Upper lobe of left lung (tissue), 6 donors: ENCODE measurements at places on chromosomes 3 and 15. TPM values are rescaled to one million over a fixed set of nuclear protein-coding genes. Genes with fewer than 3 reads are reported as not detected.

Gene CCR3
- total RNA-seq, result not detected

- no peaks in the 10 kb centered on the region for H3K36me3 ChIP-seq
- no peak for DNase-seq
- H3K4me3 ChIP-seq, result no peak overlapping the region
Measured at GRCh38 chr3:43748179-43748578, 57.4 kb downstream of the ABHD5 start.

DNA sequence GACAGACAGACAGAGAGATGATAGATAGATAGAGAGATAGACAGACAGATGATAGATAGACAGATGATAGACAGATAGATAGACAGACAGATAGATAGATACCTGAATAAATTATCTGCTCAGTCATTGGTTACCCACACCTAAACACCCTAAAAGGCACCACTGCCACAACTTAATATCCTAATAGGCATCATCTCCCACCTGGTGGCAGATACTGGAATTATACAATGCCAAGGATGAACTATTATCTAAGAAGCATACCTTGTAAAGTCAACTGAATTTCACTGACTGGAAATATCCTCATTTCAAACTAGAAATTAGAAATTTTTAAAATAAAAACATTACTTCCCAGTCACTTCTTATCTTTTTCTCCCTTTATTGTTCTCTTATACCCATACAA, 19.4 kb upstream of the ATP8B4 start:
- peaks cover 7% of the 10 kb centered on the region for H3K4me1 ChIP-seq
- H3K27ac ChIP-seq, result no peak overlapping the region
- no peaks in the 10 kb centered on the region for H3K27me3 ChIP-seq
- no peak overlapping the region for H3K4me3 ChIP-seq
- no peak for DNase-seq
- no peaks in the 10 kb centered on the region for H3K36me3 ChIP-seq

- H3K27me3 ChIP-seq, result no peaks in the 10 kb centered on the region
- peak overlapping the region; percentile 77 for H3K4me3 ChIP-seq
- H3K36me3 ChIP-seq, result peaks cover 3% of the 10 kb centered on the region
- peaks cover 80% of the 10 kb centered on the region for H3K4me1 ChIP-seq
- DNase-seq, result peak; percentile 86
- H3K27ac ChIP-seq, result peak overlapping the region; percentile 92
Measured at GRCh38 chr15:73991260-73991659, 835 bp downstream of the STOML1 start.

- no peaks in the 10 kb centered on the region for H3K36me3 ChIP-seq
- no peak for DNase-seq
- H3K27me3 ChIP-seq, result no peaks in the 10 kb centered on the region
- peak overlapping the region; percentile 79 for H3K4me3 ChIP-seq
Measured at GRCh38 chr3:132662212-132662611, 2.1 kb downstream of the UBA5 start.

GRCh38 chr3:11405323-11405722, 133.1 kb downstream of the ATG7 start:
- no peaks in the 10 kb centered on the region for H3K27me3 ChIP-seq
- no peak for DNase-seq
- H3K4me3 ChIP-seq, result no peak overlapping the region
- H3K27ac ChIP-seq, result no peak overlapping the region
- H3K4me1 ChIP-seq, result no peaks in the 10 kb centered on the region

DNA sequence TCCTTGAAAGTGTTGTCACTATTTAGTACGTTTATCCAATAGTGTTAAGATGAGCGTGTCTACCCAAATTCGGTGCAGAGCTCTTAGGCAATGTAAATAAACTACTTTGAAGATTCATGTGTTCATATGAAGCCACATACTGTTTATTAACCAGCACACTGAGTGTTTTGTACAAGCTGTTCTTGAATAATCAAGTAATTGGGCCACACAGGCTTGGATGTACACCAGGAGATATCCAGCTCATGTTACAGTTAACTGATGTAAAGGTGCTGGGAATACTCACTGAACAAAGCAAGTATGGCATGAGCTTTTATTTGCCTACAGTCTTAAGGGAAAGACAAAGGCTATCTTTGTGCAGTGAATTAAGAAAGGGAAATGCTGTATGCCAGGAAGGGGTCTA, 632 bp upstream of the DHX36 start:
- DNase-seq, result no peak
- no peaks in the 10 kb centered on the region for H3K36me3 ChIP-seq

Gene DAPK2
- total RNA-seq, result 170 TPM

DNA sequence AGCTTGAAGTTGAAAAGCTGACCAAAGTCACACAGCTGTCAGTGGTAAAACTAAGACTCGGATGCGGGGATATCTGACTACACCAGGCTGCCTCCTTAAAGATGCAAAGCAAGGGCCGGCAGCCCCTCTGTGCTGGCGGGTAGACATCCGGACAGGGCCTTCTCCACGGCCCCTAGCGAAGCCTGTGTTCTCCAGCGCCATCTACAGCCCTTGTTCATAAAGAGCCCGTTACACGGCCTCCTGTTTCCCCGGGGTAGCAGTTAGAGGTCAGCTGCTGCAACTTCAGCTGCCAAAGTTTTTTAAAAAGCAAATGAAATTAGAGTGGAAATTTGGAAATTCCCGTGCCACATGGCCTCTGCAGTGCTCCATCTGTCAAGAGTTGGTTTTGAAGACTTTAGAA, 383.0 kb downstream of the TBL1XR1 start:
- no peak overlapping the region for H3K27ac ChIP-seq
- H3K4me1 ChIP-seq, result no peaks in the 10 kb centered on the region

DNA sequence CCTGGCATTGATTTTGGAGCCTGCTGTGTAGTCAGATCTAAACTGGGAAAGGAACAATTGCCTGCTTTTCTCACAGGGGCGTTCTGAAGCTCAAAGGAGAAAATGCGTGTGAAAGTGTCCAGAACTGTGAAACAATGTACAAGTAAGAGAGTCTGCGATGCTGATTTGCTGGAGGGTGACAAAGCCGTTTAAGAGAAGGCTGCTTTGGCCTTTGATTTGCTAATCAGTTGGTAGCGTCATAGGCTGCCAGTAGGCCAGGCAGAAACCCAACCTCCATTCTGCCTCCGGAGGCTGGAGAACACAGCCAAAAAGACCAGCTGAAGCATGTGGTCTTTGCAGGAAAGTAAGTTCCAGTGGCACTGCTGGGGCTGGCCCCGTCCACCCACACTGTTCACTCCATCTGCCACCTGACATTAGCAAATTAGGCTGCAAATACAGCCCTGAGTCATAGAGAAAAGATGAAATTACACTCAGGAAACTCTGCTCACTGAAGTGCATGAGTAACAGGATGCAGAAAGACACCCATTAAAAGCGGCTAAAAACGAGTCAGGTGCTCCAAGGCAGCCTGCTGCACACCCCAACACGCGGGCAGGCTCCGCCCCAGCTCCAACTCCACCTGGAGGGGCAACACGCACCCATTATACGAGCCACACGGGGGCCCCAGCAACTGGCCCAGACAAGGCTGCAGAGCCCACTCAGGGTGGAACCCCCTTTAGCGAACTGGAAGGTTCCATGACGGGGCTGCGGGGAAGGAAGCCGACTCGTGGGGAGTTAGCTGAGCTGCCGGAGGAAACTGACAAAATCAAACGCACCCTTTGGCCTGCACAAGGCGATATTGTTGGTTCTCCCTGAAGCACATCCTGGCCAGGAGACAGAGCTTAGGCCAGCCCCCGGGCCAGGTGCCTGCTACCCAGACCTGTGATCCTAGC, 31.6 kb downstream of the ZDHHC19 start:
- H3K27me3 ChIP-seq, result no peaks in the 10 kb centered on the region
- H3K4me1 ChIP-seq, result no peaks in the 10 kb centered on the region
- no peaks in the 10 kb centered on the region for H3K36me3 ChIP-seq
- DNase-seq, result no peak
- no peak overlapping the region for H3K4me3 ChIP-seq

Gene ACOX2
- total RNA-seq, result 5.2 TPM

DNA sequence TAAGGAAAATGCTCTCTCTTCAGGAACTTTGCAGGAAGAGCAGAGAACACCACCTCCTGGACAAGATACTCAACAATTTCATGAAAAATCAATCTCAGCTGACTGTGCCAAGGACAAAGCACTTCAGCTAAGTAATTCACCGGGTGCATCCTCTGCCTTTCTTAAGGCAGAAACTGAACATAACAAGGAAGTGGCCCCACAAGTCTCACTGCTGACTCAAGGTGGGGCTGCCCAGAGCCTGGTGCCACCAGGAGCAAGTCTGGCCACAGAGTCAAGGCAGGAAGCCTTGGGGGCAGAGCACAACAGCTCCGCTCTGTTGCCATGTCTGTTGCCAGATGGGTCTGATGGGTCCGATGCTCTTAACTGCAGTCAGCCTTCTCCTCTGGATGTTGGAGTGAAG, 200.5 kb downstream of the AKAP13 start:
- DNase-seq, result peak; percentile 79
- H3K27me3 ChIP-seq, result no peaks in the 10 kb centered on the region
- peak overlapping the region; percentile 94 for H3K27ac ChIP-seq
- peaks cover 13% of the 10 kb centered on the region for H3K36me3 ChIP-seq
- H3K4me3 ChIP-seq, result no peak overlapping the region

GRCh38 chr15:75313116-75313845, 22.6 kb upstream of the COMMD4 start:
- no peak overlapping the region for H3K27ac ChIP-seq
- no peaks in the 10 kb centered on the region for H3K36me3 ChIP-seq
- no peaks in the 10 kb centered on the region for H3K27me3 ChIP-seq
- H3K4me3 ChIP-seq, result no peak overlapping the region
- no peaks in the 10 kb centered on the region for H3K4me1 ChIP-seq

Gene GALNT15
- total RNA-seq, result 11.0 TPM

GRCh38 chr3:194928831-194929577, 243.3 kb downstream of the FAM43A start:
- H3K4me1 ChIP-seq, result peaks cover 21% of the 10 kb centered on the region
- no peaks in the 10 kb centered on the region for H3K36me3 ChIP-seq
- H3K4me3 ChIP-seq, result no peak overlapping the region
- H3K27ac ChIP-seq, result peak overlapping the region; percentile 16
- no peaks in the 10 kb centered on the region for H3K27me3 ChIP-seq
- no peak for DNase-seq

Gene GP5
- total RNA-seq, result 0.30 TPM

Gene TTC21A
- total RNA-seq, result 7.4 TPM

Gene MORC1
- total RNA-seq, result not detected

Gene STARD5
- 5.1 TPM for total RNA-seq

DNA sequence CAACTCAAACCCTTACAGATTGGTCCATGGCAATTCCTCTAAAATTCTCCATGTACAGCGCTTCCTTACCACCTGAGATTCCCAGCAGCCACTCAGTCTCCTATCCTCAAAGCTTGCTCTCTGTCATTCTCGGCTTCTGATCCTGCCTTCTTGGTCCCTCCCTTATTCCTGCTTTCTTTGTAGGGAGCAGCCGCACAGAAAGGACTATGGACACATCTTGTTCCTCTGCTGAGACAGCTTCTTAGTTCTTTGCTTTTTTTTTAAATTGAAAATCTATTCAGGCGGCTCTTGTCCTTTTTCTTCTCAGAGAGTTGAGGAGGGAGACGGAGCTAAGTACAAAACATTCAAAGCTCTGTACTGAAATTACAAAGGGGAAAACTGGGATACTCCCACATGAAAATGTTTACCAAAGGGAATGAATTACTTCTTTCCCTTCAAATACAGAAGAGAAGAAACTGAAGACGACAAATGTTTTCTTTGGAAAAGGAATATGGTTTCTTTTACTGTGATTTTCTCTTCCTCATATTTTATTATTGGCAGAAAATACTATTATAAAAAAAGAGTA, 285.1 kb downstream of the IL20RB start:
- no peaks in the 10 kb centered on the region for H3K4me1 ChIP-seq
- no peaks in the 10 kb centered on the region for H3K27me3 ChIP-seq
- DNase-seq, result no peak
- no peaks in the 10 kb centered on the region for H3K36me3 ChIP-seq
- no peak overlapping the region for H3K27ac ChIP-seq
- no peak overlapping the region for H3K4me3 ChIP-seq

Gene CCRL2
- 8.1 TPM for total RNA-seq

DNA sequence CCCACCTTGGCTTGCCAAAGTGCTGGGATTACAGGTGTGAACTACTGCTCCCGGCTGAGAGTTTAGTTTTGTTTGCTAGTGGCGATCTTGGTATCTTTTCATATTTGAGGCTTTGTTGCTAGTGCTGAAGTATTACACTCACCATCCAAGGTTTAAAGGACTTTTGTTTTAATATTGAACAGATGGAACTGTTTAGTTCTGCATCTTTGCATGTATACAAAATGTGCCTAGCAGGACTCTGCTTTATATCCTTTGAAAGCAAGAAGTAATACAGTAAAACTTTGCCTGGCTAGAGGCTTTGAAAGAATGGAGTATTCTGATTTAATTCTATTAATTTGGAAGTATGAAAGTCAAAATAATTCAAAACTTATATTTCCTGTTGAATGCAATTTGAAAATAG, 77.8 kb upstream of the CHRNB4 start:
- H3K4me1 ChIP-seq, result no peaks in the 10 kb centered on the region
- no peaks in the 10 kb centered on the region for H3K27me3 ChIP-seq
- no peak overlapping the region for H3K4me3 ChIP-seq
- no peak overlapping the region for H3K27ac ChIP-seq

Gene UNC13C
- total RNA-seq, result 0.07 TPM

DNA sequence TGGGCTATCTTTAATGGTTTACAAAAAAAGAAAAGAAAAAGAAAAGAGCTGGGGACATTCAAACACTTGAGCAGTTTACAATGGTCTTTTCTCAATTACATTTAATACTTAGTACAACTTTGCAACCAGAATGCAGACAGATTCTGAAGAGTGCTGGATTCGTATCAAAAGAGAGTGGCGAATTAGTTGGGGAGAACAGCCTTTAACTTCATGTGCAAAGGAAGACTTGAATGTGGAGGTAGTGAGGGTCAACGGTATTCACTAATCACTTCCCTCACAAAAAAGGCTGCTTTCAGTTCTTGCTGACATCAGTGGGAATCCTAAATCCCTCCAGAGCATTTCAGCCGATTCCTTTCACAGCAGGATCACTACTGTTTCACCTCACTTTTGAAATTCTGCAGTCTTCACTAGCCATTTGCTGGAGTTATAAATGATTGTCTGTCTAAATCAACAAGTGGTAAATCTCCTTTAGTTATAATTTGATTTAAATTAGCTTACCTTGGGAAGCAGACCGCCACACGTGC, 323.0 kb upstream of the SEMA6D start:
- DNase-seq, result no peak
- no peaks in the 10 kb centered on the region for H3K36me3 ChIP-seq
- no peaks in the 10 kb centered on the region for H3K4me1 ChIP-seq
- H3K4me3 ChIP-seq, result no peak overlapping the region
- H3K27me3 ChIP-seq, result no peaks in the 10 kb centered on the region

- H3K4me3 ChIP-seq, result no peak overlapping the region
- no peaks in the 10 kb centered on the region for H3K27me3 ChIP-seq
- DNase-seq, result no peak
- H3K36me3 ChIP-seq, result peaks cover 49% of the 10 kb centered on the region
Measured at GRCh38 chr3:130671545-130672312, 74.9 kb downstream of the PIK3R4 start.

Gene CPLX3
- total RNA-seq, result not detected

Gene SERPINI2
- 1.5 TPM for total RNA-seq
